ENCODE measurements at places on chromosomes 3 and 15.

DNA sequence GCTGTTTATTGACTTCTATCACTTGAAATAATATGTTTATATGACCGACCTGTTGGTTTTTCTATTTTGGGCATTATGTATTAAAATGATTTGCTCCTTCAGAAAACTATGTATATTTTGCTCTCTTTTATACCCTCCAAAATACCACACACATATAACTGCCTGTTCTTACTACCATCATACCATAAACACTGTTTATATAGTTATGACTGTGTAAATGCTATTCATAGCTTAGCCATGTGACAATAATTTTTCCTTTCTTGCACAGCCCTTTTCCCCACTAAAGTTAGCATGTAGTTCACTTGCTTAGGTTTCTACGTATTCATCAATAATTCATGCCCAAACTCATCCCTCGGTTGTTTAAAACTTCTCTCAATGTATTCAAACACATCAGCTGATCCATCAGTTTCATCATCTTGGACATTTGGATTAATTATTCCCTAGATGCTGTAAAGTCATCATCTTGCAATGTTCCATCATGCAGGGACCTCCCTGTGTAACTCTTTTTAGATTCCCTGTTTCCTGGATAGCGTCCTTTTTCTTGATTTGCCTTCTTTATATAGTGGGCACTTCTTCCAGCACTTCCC lies 8.2 kb upstream of the RYK start:
- DNase-seq, result no peak

DNA sequence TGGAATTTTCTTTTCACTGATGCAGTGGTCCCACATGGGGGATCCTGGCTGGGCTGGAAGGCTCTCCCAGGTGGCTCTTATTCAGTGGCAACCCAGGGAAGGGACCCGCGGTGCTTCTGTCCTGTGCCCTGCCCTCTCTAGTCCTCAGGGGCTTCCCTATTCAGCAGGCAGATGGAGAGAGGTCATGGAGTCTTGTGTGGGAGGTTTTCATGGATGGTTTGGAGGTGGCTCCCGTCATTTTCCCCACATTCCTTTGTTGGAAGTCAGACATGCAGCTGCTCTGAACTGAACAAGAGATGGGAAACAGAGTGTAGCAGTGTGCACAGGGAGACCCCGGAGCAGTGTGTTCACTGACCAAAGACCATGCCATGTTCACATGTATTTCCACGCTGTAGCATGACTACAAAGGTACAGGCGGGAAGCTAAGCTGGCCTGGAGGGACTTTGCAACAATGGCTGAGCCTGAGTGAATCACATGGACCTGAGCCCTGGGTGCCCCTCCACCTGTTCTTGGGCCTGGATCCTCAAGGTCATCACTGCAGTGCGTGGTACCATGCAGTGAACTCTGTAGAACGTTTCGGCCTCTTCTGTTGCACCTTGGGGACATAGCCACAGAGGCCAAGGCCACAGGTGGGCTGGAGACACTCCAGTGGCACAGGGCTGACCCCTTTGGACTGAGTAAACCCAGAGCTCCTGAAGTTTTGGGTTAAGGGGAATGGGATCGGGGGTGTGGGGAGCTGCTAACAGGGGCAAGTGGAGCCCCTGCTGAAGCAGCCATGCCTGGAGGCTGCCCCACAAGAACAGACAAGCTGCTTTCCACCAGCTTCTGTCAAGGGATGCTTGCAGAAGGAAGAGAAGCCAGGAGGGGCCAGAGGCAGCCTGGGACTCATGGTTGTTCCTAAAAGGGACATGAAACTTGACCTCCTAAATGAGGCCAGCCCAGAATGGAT lies 123.0 kb downstream of the ASB7 start:
- DNase-seq, result no peak

- no peak for DNase-seq
Observed at GRCh38 chr15:31866248-31866647, 164.1 kb upstream of the CHRNA7 start.

DNA sequence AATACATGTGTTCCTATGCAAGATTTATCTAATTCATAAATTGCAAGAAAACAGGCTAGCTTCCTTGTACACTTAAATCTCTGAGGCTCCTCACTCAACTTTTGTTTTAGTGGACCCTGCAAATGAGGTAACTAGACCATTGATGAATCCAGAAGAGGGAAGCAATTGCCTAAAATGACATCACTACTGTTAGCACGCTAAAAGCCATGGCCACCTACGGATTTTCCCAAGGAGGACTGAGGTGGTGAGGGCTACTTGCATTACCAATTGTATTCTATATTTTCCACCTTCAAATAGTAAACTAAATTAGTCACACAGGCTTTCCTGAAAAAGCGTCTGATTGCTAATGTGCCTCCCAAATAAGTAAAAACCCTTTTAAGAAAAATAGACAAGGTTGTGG lies 140.7 kb downstream of the GADL1 start:
- DNase-seq, result no peak

DNA sequence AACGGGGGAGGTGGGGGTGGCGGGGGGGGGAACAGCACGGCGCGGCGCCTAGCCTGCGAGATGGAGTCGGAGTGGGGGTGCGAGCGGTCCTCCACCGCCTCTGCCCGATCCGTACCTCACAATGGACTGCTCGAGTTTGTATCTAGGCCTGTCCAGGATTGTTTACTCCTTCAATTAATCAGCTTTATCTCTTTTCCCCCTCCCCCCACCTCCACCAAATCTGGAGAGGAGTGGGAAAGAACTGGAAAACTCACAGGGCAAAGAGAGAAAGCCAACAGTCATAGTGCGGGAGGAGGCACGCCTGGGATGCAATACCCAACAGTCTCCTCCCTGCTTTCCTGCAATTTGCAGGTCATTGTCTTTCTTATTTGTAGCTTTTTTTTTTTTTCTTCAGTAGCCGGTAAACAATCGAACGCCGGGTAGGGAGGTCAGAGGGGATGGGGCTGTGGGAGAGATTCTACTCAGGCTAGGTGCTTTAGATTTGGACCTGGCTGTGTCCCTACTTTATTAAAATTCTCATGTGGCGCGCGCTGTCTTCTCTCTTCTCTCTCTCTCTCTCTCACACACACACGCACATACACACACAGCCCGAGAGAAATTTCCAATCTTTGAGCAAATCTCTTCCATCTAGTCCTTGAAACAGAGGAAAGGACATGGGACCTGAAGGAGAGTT lies 6.9 kb upstream of the MEIS2 start:
- no peak for DNase-seq

GRCh38 chr3:23493889-23494288 lies 290.8 kb downstream of the UBE2E2 start:
- no peak for DNase-seq

GRCh38 chr3:170488802-170489201 lies 70.1 kb downstream of the CLDN11 start:
- no peak for DNase-seq

DNA sequence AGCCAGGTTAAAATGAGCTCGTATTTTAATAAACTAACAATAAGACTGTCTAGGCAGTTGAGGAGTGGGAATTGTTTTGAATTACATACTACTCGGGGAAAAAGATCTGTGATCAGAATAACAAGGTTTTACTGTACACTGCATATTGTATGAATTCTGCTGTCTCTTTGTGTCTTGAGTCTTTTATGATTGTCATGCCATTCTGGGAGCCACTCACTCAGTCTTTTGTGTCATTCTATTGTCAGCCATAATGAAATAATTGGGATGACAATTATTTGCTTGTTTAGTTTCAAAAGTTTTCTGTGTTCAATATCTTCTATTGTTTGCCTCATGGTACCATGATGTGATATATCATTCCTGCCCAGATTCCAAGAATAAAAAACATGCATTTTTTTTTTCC lies 339.6 kb upstream of the TBL1XR1 start:
- DNase-seq, result no peak

GRCh38 chr3:185215873-185216606 lies 37.8 kb downstream of the EHHADH start:
- DNase-seq, result no peak

DNA sequence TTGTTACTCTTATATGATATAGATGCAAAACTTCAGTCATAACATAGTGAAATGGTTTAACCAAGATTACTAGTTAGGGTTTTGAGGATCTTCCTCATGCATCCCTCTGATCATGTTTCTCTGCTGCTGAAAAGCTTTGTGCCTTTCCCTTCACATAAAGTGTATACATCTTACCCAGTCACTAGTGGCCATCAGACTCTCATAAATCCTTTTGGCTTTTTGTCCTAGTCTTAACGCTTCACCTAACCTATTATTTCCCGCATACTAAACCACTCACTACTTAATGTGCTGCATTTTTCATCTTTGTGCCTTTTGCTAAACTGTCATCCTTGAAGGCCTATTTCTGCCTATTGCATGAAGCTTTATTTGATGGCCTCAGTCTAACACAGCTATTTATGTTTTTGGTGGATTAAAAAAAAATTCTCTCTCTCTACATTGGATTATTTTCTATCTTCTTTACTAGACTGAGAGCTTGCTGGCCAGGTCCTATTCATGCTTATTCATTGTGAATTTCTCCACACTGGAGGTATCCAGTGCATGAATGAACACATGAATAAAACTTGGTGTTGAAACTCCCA lies 717.6 kb upstream of the GOLIM4 start:
- DNase-seq, result no peak

DNA sequence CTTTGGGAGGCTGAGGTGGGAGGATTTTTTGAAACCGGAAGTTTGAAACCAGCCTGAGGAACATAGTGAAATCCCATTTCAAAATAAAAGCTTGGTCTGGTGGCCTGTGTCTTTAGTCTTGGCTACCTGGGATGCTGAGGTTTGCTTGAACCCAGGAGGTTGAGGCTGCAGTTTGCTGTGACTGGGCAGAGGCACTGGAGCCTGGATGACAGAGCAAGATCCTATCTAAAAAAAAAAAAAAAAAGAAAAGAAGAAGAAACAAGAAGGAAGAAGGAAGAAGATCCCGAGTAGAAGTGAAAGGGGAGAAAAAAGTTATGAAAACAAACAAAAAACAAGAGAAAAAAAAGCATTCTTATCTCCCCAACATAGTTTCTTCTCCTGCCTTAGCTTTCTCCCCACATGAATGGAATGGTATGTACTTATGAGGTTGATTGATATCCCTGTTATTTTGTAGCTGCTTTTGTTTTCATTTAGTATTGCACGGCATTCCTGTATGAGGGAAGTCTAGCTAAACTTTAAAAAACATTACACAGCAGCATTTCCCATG lies 42.4 kb downstream of the TMEM40 start:
- DNase-seq, result no peak

DNA sequence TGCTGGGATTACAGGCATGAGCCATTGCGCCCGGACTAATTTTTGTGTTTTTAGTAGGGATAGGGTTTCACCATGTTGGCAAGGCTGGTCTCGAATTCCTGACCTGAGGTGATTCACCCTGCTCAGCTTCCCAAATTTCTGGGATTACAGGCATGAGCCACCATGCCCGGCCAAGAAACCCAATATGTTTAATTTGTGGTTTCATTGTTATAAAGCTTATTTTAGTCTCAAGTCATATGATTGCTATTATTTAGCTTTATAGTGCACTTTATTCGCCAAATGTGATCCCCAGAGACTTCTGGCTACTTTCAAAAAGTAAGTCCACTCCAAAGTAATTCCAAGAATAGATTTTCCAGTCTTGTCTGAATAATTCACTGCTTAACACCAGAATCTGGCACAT lies 19.3 kb upstream of the SLC4A7 start:
- no peak for DNase-seq

DNA sequence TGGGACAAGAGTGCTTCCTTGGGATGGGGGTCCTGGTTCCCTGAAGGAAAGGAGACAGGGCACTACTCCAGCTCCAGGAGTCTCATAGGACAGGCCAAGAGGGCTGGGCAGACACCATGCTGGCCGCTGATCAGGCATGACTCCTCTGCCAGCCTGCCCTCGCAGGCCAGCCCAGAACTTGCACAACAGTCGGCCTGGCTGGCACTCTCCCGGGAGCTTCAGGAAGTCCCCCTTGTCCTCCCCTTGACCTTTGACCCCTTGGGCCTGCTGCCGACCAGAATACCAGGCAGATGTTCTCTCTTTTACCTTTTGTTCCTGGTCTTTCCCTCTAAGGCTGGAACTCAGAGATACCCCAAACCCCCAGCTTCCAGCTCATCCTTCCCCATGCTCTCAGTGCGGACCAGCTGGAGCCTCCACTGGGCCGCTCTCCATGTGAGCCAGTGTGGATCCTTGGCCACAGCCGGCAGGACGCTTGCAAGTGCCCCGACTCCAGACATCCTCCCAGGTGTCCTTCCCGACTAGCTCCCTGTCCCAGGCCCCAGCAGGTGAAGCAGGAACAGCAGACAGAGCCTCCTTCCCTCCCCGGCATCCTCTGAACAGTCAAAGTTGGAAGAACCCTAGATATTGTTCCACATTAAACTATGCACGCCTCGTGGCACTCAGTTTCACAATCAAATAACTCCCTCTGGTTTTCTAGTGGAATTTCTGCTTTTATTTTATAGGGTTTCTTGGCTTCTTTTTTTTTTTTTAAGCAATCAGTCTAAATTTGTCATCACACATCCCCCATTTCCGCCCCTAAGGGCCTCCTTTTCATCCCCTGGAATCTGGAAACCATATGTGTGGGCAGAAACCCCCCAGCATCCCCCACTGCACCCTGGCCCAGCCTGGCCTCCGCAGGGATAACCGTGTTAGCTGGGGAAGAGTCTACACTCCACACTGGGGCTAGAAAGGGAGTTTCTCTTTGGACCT lies 15.7 kb downstream of the VPS18 start:
- no peak for DNase-seq

GRCh38 chr3:18840535-18841137 lies 307.7 kb upstream of the KCNH8 start:
- no peak for DNase-seq

DNA sequence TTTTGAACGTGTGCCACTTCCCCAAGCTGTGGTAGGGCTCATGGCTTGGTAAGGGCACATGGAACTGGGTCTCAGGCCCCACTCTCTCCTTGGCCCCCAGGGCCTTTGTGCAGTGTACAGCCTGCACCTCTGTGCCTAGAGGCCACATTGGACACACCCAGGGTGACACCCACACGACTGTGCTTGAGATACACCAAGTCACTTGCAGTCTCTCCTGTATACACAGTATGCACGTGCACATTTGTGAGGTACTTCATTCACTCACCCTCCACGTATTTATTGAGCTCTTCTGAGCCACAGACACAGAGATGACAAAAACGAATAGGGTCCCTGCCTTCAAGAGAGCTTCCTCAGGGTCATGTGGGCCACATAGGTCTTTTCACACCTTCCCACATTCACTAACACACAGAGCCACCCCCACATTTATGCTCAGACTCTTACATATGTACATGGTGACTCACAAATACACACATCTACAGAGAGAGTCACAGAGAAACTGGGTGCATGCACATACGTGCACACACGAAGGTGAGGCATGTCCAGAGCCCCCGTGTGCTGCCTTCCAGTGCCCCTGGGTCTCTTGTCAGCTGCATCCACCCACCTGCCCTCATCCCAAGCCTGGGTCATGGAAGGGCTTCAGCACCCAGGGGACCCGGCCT lies 9.8 kb upstream of the TMEM115 start:
- DNase-seq, result no peak
